ENCODE measurements at places on chromosomes 2 and 18.

GRCh38 chr2:178905261-178905660 is 98.0 kb upstream of the TTN start:
- DNase-seq = no peak

DNA sequence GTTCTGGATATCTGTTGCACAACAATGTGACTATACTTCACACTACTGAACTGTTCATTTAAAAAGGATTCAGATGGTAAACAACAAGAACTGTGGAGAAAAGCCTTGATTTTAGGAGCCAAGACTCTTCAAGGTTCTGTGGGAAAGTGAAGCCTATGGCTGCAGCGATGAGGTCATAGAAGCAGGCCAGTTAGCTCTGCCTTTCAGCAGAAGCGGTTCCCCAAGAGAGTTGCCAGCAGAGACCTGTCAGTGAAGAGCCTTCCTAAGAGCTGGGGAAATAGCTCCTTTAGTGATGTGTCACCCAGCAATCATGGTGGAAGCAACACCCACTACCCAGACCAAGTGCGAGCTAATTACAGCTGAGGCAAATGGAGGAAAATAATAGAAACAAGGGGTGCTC is 346.5 kb upstream of the ETAA1 start:
- DNase-seq = no peak

GRCh38 chr2:113283704-113284284 is 5.1 kb upstream of the PAX8 start:
- DNase-seq = no peak

DNA sequence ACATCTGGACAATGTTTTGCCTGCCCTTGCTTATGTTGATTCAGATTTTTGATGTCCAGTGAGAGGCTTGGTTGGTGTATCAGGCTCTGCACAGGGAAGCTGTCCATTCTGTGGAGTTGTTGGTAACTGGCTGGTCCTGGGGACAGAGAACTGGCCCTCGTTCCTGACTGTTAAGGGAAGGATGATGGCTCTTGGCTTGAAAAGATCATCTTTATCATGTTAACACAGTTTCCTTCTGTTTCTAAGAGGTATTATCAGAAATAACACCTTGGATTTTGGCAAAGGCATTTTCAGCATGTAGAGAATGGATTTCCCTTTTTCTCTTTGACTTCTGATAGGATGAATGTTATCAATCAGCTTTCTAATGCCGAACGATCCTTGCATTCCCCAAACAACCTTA is 19.3 kb downstream of the STK25 start:
- no peak for DNase-seq

DNA sequence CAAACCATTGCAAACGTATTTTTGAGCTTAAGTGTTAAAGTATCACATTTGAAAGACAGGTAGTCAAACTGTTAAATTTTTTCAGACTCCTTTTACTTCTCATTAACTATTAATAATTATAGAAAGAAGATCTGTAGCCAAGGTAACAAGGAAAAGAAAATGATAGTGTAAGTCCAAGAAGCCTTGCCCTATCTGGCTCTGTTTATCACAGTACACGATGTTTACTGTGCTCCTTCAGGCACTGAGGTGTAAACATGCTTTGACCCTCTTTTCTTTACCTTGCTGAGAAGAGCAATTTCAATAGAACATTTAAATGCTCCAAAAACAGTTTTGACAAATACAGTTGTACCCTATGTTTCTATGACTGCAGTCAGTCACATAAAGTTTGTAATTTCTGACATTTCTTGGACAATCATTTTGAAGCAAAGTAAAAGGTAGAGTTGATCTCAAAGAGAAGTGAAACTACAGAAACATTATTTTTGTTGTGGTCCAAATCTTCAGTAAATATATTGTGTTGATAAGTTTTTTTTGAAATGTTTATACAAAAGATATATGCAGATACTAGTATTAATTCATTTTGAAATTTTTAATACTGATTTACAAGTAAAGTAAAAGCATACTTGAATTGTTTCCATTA is 152.6 kb upstream of the KYNU start:
- DNase-seq = no peak

DNA sequence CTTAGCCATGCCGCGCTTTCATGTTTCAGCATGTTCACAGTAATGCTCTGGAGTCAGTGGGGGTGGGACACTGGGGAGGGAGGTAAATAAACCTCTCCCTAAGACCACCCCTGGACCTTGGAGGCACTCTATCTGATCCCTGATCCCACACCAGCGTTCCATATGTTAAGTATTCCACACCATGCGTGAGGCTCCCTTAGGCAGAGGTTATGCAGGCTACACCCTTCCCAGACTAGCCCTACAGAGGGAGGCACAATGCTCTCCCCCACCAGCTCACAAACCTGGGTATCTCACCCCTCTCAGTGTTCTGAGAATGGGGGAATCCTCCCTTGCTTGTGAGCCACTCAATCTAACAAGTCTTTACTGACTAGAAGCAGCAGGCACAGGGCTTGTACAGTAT is 1610.4 kb upstream of the ZEB2 start:
- DNase-seq = no peak

- DNase-seq = no peak
These were observed 2.8 kb upstream of the CTDSP1 start for GRCh38 chr2:218396688-218397462.

DNA sequence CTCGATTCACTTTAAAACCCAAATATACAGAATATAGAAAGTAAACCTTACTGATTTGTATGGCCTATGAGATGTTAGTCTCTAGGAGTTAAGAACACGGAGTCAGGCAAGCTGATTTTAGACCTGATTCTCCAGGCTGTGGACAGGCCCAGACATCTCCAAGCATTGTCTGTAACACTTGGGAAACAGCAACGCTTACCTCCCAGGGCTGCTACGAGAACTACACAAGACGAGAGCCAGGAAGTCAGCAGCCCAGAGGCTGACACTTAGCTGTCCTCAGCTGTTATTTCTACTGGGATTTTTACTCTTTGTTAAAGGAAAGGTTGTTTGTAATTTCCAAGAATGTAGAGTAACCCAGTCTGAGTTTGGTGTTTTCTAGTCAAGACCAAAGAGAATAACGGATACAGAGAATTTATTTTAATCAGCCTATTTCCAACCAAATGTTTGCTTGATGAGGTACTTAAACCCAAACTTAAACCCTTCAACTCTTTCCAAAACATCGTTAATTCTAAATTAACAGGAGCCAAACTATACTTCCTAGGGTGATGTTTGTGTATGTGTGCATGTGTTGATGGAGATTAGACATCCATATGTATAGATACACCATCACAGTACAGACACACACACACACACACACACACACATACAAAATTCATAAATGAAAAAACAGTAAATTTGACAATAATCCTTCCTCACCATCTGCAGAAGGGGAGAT is 123.4 kb downstream of the LAMA1 start:
- no peak for DNase-seq

GRCh38 chr2:207313947-207314346 is 148.2 kb upstream of the KLF7 start:
- DNase-seq = no peak

DNA sequence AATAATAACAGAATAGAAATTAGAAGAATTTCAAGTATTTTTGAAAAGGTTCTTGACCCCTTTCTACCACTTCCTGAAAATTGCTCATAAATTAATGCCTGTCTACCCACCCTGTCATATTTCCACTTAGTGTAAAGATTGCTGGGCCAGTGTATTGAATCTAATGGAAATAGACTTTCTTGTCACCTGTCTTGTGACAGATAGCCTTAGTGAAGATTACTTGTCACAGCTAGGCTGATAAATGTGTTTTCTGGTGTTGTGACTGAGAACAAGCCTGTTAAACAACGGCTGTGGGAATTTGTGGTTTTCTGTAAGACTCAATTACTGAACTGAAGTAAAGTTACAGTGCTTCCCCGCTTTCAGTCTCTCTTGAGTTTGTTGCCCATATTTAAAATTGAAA is 37.0 kb downstream of the PIK3C3 start:
- no peak for DNase-seq

DNA sequence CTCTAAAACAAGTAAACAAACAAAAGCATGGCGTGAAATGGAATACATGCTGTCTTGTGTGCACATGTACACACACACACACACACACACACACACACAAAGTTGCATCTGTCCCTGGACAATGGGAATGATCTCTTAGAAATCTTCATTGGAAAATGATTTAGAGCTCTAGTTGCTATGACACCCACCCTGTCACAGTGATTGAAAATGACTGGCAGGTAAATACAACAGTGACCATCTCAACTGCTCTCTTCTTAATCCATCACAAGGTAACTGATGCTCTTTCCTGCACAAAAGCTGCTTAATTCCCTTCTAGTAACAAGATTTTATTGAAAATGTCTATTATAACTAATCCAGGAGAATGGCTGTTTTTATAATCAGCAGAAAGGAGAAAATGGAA is 1011.7 kb upstream of the GYPC start:
- DNase-seq = no peak

DNA sequence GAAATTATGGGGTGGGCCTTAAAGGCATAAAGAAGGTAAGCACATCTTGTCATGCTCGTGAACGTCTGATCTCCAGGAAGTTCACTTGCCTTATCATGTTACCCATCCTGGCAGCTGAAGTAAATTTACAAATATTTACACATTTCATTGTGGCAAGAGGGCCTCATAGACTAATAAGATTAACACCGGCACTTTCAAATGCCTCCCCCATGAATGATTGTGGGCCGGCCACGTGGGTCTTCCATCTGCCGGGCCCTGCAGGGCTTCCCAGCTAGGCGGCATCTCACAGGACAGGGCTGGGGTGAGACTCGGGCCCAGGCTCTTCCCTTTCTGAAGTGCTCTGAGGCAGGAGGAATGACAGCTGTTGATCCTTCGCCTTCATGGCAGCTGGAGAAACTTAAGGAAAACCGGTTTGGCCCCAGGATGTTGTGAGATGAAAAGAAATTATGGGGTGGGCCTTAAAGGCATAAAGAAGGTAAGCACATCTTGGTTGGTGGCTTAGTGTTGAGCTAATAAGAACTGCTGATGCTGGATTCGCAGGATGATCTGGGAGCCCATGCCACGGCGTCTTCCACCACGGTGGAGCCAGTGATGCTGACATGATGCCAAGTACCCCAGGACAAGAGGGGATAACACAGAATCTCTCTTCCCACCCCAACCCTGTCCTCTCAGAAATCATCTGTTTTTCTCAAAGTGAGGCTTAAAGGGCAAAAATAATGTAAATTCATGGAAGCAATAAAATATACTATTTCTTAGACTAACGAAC is 176.3 kb downstream of the SEPTIN10 start:
- no peak for DNase-seq

GRCh38 chr2:600542-601386 is 76.4 kb downstream of the TMEM18 start:
- DNase-seq = no peak

DNA sequence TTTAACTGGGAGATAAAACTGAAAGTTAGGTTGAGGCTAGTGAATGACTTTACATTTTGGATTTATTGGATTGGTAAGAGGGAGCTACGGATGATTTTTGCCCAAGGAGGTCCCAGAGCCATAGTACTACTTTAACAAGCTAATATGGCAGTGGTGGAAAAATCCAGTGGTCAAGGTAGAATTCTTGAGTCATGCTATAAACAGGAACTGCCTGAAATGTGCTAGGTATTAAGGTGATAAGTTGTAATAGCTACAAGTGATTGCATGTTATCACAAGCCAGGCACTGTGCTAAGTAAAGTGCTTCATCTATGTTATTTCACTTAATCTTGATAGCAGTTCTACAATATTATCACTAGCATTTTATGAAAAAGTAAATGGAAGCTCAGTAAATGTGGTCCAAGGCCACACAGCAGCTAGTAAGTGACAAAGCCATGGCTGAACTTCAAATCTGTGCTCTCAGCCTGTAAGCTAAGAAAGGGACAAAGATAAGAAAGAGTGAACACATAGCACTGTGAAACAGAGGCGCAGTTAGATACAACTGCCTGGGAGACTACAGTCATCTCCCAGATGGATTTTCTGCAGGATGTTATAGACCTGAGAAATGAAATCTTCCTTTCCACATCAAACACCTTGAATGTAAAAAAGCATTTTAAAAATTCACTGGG is 469.6 kb downstream of the TGIF1 start:
- no peak for DNase-seq

DNA sequence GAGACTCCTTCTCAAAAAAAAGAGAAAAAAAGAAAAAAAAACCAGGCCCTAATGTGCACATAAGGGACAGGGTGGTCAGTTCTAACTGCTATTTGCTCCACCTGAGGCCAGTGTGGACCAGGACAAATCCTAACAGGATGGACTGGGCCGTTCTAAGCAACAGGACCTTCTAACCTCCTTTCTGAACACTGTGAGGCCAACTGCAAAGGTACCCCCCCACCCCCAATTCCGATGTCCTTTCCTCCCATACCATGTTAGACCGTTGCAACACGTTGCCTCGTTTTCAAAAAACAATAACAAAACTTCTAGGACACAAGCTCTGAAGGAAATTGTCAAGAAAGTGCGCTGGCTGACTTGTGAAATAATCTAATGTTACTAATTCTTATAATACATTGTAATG is 1.2 kb downstream of the THAP4 start:
- DNase-seq = no peak

DNA sequence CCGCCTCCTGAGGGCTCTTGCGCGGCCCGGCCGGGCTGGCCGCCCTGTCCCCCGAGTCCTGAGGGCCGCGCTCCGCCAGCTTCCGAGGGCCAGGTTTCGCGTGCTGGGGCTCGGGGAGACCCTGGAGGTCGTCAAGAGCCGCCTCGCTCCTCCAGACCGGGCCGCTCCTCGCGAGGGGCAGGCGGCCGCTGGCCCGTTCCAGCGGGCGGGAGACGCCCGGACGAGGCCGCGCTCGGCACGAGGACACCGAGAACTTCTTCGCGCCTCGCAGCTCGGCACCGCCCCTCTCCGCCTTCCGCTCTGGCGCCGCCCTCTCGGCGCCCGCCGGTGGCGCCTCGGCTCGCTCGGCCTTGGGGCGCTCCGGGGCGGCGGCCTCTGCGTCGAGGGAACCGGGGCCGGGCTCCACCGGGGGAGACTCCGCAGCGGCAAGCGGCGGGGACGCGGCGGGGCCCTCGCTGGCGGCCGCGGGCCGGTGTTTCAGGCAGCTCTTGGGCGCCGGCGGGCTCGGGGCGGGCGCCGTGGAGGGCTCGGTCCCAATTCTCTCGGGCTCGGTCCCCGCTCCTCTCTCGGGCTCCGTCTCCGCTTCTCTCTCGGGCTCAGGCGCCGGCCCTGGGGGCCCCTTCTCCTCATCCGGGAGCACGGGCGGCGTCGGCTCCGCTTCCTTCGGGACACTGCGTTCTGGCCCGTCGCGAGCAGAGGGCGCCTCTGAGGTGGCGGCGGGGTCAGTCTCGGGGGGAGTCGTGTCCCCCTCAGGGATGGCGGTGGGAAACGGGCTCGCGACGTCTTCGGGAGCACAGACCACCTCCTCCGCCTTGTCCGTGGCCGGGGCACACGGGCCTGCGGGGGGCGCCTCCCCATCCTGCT is 91.6 kb upstream of the MGAT4A start:
- DNase-seq = peak; percentile 81

Measured in activated T-cell treated with anti-CD3 and anti-CD28 coated beads, Interleukin-2, amount 50 U/mL, for 24 hours (primary cell).